Activated CD4-positive, alpha-beta T cell treated with anti-CD3 and anti-CD28 coated beads, Interleukin-2, amount 50 U/mL, for 24 hours (primary cell): ENCODE measurements at places on chromosomes 2 and 18.

DNA sequence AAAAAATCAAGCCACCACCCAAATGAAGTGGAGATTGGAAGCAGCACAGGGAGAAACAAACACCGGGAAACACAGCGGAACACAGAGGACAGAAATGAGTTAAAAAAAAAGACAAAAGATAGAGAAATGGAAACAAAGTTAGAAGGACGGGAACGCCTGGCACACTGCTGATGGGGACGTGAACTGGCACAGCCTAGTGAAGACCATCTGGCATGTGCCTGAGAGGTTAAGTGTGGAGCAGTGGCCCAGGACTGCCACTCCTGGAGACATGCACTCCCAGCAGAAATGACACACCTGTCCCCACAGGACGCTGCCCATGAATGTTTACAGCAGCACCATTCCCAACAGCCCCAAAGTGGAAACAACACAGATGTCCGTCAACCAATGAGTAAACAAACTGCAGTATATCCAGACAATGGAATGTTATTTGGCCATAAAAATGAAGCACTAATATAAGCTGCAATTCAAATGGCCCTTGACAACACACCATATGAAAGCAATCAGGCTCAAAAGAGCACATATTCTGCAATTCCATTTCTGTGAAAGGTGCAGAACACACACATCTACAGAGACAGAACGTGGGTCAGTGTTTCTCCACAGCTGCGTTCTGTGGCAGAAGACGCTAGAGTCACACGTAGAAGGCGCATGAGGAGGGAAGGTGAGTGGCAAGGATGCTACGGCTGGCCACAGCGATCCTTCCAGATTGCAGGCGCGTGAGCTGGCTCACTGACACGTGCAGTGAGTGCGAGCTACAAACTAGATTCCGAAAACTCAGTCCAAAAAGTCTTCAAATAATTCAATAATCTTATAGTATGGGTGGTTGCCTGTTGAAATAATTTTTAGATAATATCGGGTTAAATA is 24.6 kb downstream of the THAP4 start:
- no peak for DNase-seq

GRCh38 chr2:234971496-234971895 is 19.7 kb downstream of the SH3BP4 start:
- DNase-seq = no peak

DNA sequence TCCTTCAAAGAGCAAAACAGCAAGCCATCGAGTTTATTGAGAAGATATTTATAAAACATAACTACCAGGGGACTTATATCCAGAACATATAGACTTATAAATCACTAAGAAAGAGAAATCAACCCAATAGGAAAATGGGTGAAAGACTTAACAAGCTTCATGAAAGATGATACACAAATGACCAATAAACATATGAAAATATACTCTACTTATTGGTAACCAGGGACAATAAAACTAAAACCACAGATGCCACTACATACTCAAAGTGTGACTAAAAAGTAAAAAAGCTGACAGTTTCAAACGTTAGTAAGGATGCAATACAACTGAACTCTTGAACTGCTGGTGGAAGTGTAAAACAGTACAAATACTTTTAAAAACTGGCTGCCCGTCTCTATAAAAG is 154.3 kb downstream of the TMEM163 start:
- no peak for DNase-seq

DNA sequence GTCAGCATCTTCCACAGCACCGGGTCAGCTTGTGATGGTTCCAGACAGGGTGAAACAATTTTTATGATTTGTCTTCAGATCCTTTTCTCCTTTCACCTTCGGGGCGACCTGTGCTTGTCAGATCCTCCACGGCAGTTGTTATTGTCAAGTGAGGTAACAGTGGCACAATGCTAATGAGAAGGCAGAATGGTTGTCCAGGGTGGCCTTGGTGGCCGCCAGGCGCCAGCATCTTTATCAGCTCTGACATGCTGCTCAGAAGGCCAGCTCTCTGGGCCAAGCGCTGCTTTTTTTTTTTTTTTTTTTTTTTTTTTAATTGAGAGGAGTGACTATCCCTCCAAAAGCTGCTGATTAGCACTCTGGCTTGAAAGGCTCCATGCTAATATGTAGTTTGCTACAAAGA is 52.3 kb upstream of the MGAT5 start:
- DNase-seq = no peak

- no peak for DNase-seq
These were observed 53.8 kb upstream of the ALPP start for GRCh38 chr2:232324778-232325177.
